ENCODE measurements at places on chromosomes 5 and 9.

DNA sequence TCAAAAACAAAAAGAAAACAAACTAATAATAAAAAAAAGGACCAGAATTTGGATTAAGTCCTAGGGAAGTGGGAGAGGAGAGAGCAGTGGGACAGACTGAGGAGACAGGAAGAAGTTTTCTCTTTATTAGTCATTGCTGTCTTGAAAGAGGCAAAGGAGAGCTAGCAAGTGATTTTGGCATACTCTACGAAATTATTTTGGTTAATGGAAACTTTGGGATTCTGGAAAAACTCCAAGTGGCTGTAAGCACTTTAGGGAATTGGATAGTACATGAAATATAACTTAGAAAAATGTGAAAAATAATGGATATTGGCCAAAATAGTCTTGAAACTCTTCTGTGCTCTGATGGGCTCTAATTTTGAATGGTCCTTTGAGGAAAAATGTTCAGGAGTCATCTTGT, 1641.8 kb upstream of the WWC1 start:
- DNase-seq: no peak

GRCh38 chr5:173454736-173455598, 126.8 kb upstream of the STC2 start:
- DNase-seq: no peak

DNA sequence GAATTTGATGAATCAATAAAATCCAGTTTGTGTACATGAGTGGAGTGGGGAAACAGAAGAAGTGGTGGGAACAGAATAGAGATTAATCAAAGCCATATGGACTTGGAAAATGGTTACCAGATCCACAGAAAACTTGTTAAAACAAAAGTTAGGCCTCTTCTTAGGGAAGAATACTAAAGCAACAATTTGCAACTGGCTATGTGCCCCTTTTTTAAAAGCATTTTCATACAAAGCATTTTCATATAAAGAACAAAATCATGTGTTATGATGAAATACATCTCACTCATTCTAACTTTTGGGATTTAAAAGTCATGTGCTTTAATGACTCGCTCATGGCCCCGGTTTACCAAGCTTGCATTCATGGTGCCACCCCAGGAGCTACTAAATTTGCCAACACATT, 276.9 kb downstream of the EFNA5 start:
- DNase-seq: no peak

DNA sequence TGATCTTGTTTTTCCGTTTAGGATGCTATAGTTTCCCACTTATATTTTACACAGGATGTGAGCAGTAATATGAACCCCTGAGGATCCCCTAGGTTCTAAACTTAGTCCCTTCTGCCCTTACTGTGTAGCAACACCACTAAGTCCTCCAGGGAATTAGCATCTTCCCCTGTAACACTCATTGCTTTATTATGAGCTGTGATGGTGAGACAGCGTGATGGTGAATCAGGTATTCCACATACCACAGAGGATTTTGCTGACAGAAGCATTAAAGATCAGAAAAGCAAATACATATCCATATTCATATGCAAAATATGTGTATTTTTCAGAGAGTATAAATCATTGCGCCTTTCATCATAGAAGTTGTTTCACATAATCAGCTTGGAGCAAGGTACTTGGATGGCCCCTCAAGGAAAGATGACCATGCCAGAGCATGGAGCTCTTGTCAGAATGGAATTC, 317.0 kb downstream of the ICE1 start:
- no peak for DNase-seq

GRCh38 chr9:125608489-125609224, 98.4 kb downstream of the MAPKAP1 start:
- no peak for DNase-seq

DNA sequence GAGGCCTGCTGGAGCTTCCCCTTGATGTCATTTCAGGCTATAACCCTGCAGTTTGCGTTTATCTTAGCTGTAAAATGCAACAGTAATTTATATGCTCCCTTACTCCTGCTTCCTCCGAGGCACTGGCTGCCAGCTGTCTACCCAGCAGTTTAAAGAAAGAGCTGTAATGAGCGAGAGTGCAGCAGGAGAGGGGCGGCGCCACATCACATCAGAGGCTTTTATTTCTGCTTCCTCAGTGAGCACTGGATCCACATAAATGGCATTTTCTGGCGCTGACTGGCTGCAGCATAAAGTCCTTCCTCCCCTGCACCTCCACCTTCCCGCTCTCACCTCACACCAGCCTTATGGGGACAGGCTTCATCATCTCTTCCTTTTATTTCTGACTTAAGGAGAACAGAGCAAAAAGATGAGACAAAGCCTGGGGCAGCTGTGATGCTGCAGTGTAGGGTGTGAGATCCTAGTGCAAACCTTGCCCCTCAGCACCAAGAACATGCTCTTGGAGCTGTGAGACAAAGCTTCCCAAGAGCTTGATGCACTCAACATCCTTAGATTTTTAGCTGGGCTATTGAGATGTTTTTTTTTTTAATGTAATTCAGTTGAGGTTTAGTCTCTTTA, 829.6 kb upstream of the ZNF608 start:
- no peak for DNase-seq

DNA sequence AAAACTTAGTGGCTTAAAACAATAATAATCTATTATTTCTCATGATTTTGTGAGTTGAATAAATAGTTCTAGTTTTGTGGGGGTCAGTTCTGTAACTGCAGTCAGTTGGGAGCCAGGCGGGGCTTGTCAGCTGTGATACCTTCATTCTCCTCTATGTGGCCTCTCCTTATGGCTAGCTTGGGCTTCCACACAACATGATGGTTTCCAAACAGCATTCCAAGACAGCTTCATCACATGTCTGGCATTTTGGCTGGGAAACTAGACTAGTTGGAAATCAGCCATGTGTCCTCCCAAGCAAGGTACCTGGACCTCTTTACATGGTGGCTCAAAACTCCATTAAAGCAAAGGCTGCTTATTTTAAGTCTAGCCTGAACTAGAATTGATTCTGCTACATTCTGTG, 61.4 kb upstream of the RANBP3L start:
- no peak for DNase-seq
